ENCODE measurements at places on chromosomes 12 and 14.

- DNase-seq: peak; percentile 73
These were observed 125.0 kb upstream of the CCND2 start for GRCh38 chr12:4148418-4149056.

GRCh38 chr14:99478128-99478527 is 2.5 kb downstream of the SETD3 start:
- no peak for DNase-seq

GRCh38 chr12:23424685-23425084 is 524.8 kb downstream of the SOX5 start:
- no peak for DNase-seq

GRCh38 chr12:52214421-52214802 is 18.6 kb upstream of the KRT7 start:
- no peak for DNase-seq

- DNase-seq: no peak
These were observed 274.3 kb downstream of the BCL11B start for GRCh38 chr14:98997526-98998205.

- DNase-seq: no peak
These were observed 572 bp downstream of the EFS start for GRCh38 chr14:23364164-23365035.

GRCh38 chr12:2490831-2491230 is 303.9 kb upstream of the FKBP4 start:
- DNase-seq: no peak

DNA sequence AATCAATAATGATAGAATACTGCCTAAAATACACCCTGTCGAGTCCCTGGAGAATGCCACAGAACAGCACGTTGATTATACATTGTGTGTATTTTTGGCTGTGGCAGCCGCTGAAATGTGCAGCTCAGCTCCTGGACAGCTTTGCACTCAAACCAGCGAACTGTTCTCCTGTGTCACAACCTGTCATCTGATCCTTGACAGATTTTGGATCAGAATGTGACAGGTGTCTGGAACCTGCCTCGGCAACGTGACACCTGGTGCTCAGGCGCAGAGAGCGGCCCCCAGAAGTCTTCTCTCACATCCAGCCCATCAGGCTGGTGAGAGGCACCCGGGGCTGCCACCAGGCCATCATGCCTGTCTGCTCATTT is 19.3 kb downstream of the MVK start:
- DNase-seq: no peak

- no peak for DNase-seq
These were observed 30.2 kb upstream of the SRGAP1 start for GRCh38 chr12:63814146-63814772.

GRCh38 chr12:128316078-128316477 is 49.1 kb downstream of the TMEM132C start:
- no peak for DNase-seq

GRCh38 chr14:72594099-72594901 is 299.6 kb downstream of the DPF3 start:
- peak; percentile 65 for DNase-seq

DNA sequence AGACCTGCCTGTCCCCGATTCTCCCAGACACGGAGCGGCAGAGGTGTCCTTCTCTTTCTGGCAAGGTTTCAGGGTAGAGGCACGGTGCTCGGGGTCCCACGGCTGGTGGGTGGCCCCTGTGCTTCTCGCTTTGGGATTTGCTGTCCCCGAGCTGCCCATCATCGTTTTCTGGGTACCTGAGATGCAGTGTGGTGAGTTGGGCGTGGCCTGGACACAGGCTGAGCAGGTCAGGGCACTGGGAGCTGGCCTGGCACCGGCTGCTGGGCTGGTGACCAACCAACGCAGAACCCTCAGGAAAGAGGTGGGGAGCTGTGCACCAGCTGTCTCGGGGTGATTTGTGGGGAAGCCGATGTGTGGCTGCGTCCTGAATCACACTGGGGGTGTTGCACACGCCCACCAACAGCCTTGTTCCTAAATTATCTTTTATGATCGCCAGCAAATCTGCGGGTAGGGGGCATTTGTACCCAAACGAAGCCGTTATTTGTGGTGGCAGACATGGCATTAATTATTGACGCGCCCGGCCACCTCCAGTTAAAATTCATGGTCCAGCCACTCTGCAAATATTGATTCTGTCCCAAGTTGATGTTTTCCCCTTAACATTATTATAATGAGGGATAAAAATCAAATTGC is 61.0 kb downstream of the KIF26A start:
- no peak for DNase-seq

- DNase-seq: no peak
These were observed 127.4 kb upstream of the ARHGAP5 start for GRCh38 chr14:31949709-31950108.

DNA sequence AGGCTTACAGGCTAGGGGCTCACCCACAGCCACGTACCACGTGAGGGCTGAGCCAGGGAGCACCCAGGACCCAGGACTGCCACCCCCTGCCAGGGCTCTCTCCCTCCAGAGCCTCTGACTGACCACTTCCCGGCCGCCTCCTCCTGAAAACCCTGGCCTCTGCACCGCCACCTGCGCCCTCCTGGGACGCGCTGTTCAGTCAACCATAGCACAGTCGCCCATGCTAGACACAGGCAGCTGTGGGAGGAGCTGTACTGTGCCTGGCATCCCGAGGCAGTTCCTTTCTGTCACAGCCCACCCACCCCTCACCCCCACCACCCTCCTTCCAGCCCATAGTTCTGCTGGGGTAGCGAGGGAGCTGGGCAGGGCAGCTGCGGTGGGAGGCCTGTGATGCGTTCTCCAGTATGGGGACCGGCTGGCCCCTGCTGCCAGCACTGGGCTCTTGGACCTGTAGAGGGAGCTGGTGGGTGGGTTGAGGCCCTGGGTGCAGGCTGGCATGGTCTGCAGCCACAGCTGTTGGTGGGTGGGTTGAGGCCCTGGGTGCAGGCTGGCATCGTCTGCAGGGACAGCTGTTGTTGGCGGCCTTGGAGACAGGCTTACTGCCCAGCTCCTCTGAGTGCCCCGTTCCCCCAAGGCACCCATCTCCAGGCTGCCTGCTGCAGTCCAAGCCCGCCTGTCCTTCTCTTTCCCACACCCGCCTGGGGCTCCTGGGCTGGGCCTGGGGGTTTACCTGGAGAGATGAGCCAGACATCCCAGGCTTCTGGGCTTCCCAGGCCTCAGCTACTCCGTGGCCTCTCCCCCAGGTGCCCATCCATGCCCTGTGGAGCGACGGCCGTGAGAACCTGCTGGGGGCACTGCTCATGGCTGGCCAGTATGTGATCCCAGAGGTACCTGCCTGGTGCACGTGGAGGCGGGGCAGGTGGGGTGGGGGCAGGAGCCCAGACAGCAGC is 11.5 kb downstream of the ASPG start:
- DNase-seq: no peak

GRCh38 chr12:42886160-42886559 is 296.6 kb upstream of the PRICKLE1 start:
- DNase-seq: no peak

DNA sequence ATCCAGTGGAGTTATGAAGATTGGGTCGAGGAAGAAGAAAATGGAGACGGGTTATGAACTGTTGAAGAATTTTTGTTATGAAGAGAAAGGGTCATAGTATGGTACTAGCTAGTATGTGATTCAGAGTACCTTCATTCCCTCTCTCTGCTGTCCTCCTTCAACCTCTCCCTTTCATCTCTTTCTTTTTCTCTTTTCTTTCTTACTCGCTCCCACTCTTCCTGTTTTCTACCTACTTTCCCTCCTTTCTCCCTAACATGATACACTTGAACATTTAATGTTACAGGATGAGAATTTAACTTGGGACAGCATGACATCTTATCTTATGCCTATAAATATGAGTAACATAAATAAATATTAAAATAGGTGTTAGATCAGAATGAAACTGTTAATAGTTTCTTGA is 112.9 kb downstream of the CCDC91 start:
- DNase-seq: no peak

GRCh38 chr14:81737938-81738337 is 204.3 kb upstream of the SEL1L start:
- DNase-seq: no peak

- DNase-seq: no peak
These were observed 12.6 kb downstream of the R3HDM2 start for GRCh38 chr12:57418255-57418654.

- no peak for DNase-seq
These were observed 83.6 kb upstream of the DIO3 start for GRCh38 chr14:101477648-101478047.

DNA sequence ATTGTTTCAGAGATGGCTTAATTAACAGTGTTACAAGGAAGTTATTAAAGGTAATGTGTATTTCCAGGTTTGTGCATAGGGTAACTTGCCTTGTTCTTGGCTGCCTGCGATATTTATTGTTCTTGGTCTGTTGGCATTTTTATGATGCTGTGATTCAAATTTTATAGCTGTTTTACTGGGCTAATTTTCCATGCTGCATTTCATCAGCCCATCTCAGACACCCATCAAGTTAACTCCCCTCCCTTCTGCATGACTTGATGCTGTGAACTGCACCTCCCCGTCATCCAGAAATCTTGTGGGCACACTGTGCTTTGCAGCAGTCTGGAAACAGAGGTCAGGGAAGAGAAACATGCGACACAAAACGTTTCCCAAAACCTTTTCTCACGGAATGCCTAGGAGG is 1049.2 kb downstream of the AACS start:
- no peak for DNase-seq

- no peak for DNase-seq
These were observed 618.7 kb downstream of the VRK1 start for GRCh38 chr14:97415907-97416306.

DNA sequence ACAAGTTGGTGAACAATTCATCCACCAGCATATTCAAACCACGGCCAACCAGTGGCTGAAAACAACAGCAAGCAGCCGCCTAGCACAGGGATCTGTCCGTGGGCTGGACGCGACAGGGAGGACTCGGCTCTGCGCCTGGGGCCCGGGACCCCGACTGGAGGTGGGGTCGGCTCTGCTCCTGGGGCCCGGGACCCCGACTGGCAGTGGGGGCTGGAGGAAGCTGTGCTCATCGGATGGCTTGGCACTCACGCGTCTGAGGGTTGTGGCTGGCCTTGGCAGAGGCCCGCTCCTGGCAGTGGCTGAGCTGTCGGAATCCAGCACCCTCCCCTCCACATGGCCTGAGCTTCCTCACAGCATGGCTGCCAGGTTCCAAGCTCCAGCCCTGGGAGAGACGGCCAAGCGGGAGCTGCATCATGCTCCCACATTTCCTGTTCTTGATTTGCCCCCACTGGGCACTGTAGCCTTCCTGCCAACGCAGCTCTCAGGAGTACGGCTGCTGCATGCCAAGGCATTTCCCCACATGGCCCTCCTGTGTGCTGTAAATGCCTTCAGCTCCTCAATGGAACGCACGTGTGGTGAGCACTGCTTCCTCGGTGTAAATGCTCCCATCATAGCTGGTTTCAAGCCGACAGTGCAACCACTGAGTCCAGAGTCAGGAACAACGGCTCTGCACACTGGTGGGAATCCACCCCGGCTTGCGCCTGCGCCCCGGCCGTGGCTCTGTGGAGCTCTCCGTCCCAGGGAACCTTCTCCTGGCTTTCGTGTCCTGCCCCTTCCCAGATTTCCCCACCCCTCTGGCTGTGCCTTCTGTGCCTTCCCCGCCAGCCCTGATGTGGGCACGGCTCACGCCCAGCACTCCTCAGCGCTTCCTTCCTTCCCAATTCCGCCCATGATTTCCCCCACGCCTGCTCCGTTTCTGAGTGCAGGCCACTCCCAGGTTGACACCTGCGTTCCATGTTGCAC is 7.3 kb upstream of the GALNT9 start:
- no peak for DNase-seq

- no peak for DNase-seq
These were observed 227.5 kb upstream of the LMO3 start for GRCh38 chr12:16833376-16834015.

- no peak for DNase-seq
These were observed 1.2 kb downstream of the KRT86 start for GRCh38 chr12:52275686-52276085.

DNA sequence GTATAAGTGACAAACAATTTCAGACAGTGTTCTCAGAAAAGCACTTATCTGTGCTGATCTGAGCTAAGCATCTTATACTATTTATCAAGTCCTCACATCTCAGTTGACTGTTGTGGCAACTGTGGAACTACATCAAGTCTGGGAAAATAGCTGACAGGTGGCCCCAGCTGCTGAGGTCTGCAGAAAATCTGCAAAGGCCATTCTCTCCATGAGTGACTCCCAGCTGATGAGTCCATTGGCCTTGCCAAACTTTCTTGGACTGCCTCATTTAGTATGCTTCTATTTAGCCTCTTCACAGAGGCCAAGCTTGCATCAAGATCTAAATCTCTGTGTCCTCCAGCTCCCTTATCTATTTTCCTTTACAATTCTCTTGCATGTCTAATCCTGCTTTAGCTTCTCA is 174.5 kb upstream of the RBM19 start:
- DNase-seq: no peak

GRCh38 chr14:65156568-65157366 is 54.5 kb upstream of the MAX start:
- no peak for DNase-seq

GRCh38 chr12:10033783-10034545 is 3.5 kb downstream of the CLEC9A start:
- no peak for DNase-seq

DNA sequence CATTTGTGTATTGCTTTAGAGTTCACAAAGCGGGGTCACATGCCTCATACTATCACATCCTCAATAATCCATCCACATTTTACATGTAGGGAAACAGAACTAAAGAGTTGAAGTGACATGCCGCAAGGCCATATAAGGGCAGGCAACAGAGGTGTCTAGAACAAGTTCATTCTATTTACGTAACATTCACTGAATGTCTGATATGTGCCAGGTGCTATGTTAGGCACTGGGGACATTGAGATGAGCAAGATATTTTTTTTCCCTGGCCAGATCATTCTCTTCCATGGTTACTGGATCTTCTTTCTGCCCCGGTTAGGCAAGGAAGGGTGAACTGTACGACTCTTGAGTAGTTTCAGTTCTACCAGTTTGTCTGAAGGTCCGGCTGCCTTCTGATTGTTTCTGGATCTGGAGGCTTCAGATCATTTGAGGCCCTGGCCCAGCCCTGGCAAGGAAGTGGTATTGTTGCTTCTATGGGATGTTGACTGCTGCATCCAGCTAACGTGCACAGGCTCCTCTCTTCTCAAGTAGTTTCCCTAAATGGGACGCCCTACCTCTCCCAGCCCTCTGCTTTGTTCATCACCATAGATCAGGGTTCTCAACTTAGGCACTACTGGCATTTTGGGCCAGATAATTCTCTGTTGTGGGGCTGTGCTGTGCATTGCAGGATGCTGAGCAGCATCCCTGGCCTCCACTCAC is 12.1 kb downstream of the GPATCH2L start:
- DNase-seq: no peak

DNA sequence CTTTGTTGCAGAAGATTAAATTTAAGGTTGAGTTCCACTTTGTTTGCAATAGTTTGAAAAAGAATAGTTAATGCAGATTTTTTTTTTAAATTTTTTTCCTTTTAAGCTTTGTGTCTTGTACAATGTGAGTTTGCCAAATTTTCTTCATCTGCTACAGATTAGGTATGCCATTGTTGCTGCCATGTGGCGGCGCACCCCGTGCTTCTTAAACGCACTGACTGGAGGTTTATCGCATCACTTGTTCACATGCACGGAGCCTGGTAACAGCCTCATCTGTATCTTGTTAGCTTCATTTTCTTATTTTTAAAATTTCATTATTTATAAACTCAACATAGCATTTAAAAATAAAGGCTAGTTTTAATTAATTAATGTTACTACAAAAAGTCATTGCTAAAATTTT is 43.5 kb downstream of the ETNK1 start:
- DNase-seq: no peak
